Stimulated activated CD4-positive, alpha-beta T cell treated with anti-CD3 and anti-CD28 coated beads, Interleukin-4, amount 100 ng/mL, for 4 hours (primary cell): ENCODE measurements at places on chromosomes 1 and 21.

DNA sequence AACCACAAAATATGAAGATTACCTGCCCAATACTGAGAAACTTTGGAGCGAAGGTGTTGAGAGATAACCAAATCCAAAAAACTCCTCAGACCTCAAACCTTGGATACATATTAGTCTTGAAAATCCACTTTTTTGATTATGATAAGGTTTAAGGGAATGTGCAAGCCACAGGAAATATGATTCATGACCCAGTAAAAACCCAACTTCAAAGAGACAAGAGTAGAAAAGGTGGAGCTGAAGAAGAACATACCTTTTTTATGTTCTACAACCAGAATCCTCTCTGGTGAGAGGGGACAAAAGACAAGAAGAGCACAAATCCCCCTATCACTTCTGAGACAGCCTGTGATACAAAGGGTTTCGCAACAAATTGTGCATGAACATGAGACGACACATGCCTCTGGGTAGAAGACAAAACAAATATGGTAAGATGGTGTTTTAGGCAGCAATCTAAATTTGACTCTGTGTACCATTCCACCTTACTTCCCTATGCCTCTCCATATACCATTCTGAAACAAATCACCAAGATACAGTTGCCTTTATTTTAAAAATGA is 37.3 kb downstream of the COL24A1 start:
- no peak for DNase-seq

- DNase-seq = peak; percentile 9
These were observed 130.4 kb downstream of the HS2ST1 start for GRCh38 chr1:87044840-87045239.

GRCh38 chr1:160040476-160040875 is 8.7 kb upstream of the PIGM start:
- no peak for DNase-seq

GRCh38 chr1:185803241-185803640 is 69.0 kb downstream of the HMCN1 start:
- DNase-seq = no peak

GRCh38 chr1:80059940-80060339 is 1053.4 kb upstream of the ADGRL4 start:
- DNase-seq = no peak

- no peak for DNase-seq
These were observed 29.9 kb downstream of the RXRG start for GRCh38 chr1:165415068-165415467.

DNA sequence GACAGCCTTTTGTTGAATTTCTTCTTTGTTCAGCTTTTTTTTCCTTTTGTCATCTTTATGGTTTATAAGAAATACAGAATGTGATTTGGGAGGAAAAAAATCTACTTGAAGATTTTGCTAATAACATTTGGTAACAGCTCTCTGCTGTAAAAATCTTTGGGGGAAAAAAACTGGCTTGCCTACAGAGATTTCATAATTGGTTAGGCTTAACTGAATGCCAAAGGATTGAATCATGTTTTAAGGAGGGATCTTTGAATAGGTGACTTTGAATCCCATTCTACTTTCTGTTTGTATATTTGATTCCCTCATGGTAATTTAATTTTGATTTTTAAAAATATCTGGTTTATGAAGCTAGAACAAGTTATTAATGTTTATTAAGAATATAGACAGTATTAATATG is 3.2 kb downstream of the BTF3L4 start:
- no peak for DNase-seq

DNA sequence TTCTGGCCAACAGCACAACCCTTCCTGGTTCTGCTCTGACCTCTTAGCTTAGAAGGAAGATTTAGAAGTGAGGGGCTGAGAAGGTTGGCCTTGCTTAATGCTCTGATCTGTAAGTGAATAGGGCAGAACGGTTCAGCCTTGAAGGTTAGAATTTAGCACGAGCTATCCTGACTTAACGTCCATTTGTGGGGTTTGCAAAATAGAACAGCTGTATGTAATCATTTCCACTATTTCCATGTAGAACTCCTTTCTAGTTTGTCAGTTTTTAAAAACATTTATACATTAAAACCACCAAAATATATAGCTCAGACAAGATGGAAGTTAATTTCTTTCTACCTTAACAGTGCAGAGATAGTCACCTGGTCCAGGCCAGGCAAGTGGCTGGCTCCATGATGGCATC is 89.9 kb downstream of the TBX19 start:
- DNase-seq = no peak

- no peak for DNase-seq
These were observed 91.7 kb upstream of the PGBD5 start for GRCh38 chr1:230517786-230518185.

GRCh38 chr1:207799989-207800648 is 48.3 kb downstream of the CD46 start:
- DNase-seq = no peak

GRCh38 chr1:169884634-169885033 is 9.1 kb downstream of the SCYL3 start:
- DNase-seq = no peak

DNA sequence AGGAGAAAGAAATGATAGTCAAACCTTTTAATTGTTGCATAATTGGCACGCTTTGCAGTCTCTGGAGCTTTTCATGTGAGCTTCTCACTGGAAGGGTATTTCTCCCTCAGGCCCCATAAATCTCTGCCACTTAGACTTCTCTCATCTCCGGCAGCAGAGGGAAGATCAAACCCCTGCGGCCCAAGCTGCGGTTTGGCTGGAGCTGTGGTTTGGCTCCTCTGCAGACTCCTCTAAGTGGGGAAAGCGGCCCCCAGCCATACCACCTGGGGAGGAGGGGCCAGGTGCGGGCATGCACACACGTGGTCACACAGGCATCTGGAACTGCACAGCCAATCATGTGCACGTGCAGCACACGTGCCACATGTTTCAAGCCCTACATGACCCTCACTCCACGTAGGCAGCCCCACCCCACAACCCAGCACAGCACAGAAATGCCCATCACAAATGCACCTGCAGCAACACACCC is 58.3 kb downstream of the UBE2T start:
- no peak for DNase-seq

- no peak for DNase-seq
These were observed 722.6 kb downstream of the LRRIQ3 start for GRCh38 chr1:73475316-73475870.

GRCh38 chr1:2180297-2181245 is 14.0 kb downstream of the FAAP20 start:
- DNase-seq = no peak

DNA sequence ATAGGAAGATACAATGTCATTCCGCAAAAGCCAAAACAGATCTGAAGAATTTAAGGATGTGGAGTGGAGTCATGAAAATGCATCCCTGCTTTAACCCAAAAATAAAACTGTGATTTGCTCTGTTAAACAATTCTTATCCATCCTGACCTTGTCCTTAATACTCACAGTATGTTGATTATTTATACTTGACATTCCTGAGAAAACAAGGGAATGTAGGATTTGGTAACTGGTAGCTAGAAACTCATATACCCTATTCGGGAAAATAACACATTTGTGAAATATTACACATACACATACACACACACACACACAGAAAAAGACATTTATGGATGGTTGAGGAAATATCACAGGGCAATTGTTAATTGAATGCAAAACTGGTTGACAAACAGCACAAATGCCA is 80.2 kb downstream of the FMN2 start:
- DNase-seq = no peak

DNA sequence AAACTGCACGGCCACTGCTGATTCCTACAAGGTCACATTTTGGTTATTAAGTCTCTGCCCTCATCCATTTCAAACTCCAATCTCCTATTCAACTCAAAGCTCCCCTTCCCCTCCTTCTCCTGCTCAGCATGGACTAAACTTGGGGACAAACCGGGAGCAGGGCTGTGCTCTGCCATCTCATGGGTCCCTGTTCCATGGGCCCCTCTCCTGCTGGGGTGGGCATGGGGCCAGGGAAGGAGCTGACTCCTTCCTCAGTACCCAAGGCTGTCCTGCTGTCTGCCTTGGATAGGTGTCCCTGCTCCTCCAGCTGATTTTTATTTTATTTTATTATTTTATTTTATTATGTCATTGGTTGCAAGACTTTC is 27.1 kb downstream of the TNNT2 start:
- no peak for DNase-seq

- no peak for DNase-seq
These were observed 11.2 kb downstream of the RBM34 start for GRCh38 chr1:235149824-235150223.

DNA sequence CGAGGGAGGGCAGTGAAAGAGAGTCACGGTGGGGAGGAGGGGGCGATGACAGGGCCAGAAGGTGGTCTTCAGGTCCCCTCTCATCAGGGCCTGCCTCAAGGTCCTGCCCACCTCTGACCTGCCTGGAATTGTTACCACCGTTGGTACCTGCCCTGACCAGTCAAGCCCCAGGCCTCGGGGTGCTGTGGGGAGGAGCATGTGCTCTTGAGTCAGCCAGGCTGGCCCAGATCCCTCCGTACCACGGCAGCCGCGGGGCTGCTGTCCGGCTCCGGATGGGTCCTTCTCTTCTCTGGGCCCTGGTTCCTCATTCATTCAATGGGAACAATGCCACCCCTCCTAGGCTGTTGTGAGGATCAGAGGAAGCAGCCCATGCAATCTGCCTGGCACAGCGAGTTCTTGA is 22.0 kb downstream of the SERINC2 start:
- DNase-seq = no peak
